ENCODE measurements at places on chromosomes 6 and 20. TPM values are rescaled to one million over a fixed set of nuclear protein-coding genes. Genes with fewer than 3 reads are reported as not detected.

- DNase-seq = no peak
Measured at GRCh38 chr6:163750431-163751031, 336.0 kb downstream of the QKI start.

DNA sequence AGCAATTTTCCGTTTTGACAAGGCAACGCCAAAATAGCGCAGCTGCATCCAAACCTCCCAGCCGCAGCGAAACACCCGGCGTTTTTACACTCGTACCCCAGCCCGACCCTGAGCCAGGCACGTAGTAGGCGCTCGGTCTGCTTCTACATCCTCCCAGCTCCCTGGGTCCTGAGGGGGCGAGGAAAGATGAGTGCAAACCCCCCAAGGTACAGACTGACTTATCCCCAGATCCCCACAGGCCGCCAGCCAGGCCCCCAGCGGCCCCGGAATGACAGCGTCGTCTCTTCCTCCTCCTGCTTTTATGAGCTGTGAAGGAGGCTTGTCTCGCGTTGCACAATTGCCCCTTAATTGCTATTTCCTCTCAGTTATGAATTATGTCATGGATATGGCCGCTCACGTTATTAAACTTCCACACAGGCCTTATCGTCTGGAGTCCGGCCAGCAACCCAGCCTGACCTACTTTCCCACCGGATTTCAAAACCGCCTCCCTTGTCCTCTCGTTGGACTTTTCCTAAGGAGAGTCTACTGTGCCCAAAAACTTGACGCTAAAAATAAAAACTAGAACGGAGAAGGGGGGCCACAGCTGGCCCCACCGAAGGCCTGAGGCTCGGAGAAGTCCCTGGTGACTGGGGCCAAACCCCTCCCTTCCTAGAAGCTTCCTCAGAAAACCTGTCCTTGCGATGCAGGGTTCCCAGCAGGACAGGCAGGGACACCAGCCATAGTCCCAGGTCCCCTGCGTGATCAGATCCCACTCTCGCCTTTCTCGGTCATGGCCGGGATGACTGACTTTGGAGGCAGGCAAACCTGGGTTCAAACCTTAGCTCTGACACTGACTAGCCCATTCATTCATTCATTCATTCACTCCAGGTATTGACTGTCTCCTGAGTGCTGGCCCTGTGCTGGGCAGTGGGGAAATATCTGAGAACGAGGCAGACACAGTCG is 130.9 kb upstream of the PTPN1 start:
- DNase-seq = peak; percentile 87

- no peak for DNase-seq
Measured at GRCh38 chr6:6331393-6331792, 10.9 kb upstream of the F13A1 start.

DNA sequence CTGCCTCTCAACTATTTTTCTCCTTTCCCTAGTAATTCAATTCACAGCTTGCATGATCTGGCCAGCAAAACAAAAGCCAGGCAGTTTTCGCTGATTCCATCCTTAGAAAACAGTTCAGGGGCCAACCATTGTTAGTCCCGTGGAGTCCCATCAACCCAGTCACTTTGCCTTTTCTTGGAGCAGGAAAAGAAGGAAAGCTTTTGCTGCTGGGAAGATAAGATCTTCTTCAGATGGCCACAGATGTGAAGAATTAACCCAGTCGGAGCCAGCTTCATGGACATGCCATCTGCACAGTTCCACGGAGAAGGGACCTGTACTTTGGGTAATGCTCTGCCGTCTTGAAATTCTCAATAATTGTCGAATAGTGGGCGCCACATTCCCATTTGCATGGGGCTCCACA is 76.9 kb upstream of the TSHZ2 start:
- DNase-seq = no peak

- peak; percentile 79 for DNase-seq
Measured at GRCh38 chr6:134063966-134064445, 11.6 kb upstream of the SLC2A12 start.

DNA sequence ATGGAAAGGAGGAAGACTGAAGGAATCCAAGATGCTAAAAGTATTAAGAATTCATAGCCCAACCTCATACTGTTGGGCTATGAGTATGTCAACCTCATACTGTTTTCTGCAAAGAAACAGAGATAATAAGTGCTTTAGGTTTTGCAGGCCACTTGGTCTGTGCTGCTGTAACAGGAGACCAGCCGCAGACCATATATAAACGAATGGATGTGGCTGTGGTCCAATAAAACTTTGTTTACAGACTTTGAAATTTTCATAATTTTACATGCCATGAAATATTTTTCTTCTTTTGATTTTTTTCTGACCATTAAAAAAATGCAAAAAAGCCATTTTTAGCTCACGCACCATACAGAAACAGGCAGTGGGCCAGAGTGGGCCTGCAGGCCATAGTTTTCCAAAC is 13.7 kb upstream of the THBD start:
- no peak for DNase-seq

DNA sequence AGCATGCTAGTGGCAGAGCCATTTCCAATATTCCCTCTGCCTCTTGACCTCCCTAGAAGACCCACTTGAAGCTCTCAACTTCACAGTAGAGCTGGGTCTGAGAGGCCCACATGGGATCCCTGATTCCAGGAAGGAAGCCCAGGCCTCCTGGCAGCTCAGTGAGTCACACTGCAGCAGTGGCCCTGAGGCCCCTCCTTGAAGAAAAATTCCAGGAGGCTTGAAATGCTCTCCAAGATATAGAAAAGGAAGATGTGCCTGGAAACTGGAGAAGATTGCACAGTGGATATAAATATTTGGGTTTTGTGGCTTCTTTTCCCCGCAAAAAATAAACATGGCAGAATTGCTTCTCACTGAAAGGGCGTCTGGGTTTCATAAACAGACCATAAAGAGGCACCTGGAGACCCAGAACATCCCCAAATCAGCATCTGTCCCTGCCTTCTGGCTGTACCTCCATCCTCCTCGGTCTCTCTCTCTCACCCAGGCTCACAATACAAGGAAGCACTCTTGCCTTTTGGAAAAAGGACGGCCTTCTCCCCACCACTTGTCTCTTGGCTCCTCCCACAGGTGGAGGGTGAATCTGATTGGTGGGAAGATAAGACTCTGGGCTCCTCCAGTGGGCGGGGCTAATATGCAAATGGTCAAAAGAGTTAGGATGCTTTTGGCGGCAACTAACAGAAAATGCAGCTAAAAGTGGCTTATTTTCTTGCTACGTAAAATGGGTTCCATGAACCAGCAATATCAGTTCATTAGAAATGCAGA is 200.0 kb upstream of the SULF2 start:
- no peak for DNase-seq

- DNase-seq = peak; percentile 55
Measured at GRCh38 chr6:5068153-5068751, 16.9 kb upstream of the PPP1R3G start.

- DNase-seq = no peak
Measured at GRCh38 chr20:63006540-63007359, at the start of gene BHLHE23. Gene BHLHE23 (minus strand): TSS chr20:63006964. CDS start chr20:63006774, 190 bp downstream.

- peak; percentile 81 for DNase-seq
Measured at GRCh38 chr20:35600993-35601973, 14.3 kb upstream of the SPAG4 start.

DNA sequence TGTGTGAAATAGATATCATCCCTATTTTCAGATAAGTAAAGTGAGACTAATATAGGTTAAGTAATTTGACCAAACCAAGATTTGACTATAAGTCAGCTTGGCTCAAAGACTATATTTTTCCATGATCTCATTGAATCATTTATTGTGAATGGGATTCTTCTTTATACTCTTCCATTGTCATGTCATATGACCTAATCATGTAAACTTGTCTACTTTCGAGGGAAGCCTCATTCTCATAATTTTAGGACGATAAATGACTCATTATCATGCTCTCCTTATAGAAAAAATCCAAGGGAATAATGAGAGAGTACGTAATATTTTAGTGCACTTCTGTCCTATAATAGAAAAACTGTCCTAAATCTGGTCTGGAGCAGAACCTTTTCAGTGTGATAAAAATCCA is 40.9 kb upstream of the CCN6 start:
- no peak for DNase-seq

GRCh38 chr6:11397622-11398450 is 139.7 kb upstream of the TMEM170B start:
- no peak for DNase-seq

- no peak for DNase-seq
Measured at GRCh38 chr6:101830501-101831031, 437.1 kb downstream of the GRIK2 start.

DNA sequence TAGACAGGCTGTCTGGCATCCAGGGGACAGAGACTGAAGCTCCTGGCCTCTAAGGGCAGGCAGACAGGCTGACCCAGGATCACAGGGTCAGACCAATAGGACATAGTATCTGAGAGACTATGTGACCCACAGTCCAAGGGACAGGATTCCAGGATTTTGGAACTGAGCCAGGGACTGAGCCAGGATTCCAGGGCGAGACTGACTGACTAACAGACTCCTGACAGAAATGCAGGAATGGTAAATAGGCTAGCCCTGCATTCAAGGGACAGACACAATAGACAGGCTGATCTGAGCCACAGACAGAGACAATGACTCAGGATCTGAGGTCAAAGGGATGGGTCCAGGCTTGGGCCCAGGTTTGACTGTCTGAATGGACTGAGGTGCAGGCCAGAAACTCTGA is 19.8 kb downstream of the XKR7 start:
- DNase-seq = no peak

DNA sequence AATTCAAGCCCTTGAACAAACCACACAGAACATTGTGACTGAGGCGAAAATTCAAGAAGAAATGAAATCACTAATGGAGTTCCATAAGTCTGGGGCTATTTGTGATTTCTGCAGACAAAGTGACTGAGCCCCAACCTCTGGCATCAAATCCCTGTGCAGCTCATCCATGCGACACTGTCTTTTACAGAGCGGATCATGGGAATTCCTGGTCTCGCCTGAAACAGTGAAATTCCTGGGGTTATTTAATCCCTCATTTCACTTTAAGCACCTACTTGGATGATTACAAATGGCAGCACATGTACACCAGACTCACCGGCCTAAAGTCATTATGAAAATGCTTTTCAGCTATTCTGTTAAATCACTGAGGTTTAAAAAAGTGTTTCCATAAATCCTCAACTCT is 102.4 kb upstream of the CDH4 start:
- DNase-seq = no peak

- no peak for DNase-seq
Measured at GRCh38 chr6:19731282-19731681, 105.9 kb upstream of the ID4 start.

GRCh38 chr6:16849280-16849987 is 88.2 kb upstream of the ATXN1 start:
- no peak for DNase-seq

DNA sequence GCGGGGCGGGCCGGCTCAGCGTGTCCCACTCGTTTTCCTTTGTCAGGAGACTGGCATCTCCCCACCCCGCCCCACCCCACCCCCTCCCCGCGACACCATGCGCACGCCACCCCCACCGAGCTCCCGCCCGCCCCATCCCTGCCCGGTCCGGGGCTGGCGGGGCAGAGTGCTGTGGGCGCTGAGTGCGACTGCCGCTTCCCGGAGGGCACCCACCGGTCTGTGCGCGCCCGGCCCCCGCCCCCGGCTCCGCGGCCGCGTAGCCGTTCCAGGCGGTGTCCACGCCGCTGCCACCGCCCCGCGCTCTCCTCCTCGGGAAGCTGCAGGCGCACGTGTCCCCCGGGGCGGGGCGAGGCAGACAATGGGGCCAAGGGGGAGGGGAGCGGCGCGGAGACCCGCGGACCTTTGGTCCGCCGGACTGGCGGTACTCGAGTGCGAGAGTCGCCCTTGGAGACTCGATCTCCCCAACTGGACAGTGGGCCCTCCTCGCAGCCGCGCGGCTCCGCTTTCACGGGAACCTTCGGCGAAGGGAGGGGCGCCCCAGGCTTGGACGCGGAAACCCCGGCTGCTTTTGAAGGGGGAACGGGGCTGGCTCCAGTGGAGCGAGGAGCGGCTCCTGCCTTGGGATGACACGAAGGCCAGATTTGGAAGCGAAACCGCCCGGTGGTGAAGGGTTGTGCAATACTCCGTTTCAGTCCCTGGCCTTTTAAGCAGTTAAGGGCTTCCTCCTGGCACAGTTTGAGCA is 1.0 kb upstream of the SYNCRIP start:
- peak; percentile 88 for DNase-seq

CNR1 gene
- total RNA-seq = 3.7 TPM

DOK5 gene
- 15.5 TPM for total RNA-seq

CCN6 gene
- total RNA-seq = not detected

SEL1L2 gene
- total RNA-seq = 0.52 TPM

PLN gene
- 152 TPM for total RNA-seq
